CD4-positive, alpha-beta T cell treated with Interleukin-12 subunit alpha and Interleukin-12 subunit beta, for 1 hour (primary cell): ENCODE measurements at places on chromosomes 2 and 18.

DNA sequence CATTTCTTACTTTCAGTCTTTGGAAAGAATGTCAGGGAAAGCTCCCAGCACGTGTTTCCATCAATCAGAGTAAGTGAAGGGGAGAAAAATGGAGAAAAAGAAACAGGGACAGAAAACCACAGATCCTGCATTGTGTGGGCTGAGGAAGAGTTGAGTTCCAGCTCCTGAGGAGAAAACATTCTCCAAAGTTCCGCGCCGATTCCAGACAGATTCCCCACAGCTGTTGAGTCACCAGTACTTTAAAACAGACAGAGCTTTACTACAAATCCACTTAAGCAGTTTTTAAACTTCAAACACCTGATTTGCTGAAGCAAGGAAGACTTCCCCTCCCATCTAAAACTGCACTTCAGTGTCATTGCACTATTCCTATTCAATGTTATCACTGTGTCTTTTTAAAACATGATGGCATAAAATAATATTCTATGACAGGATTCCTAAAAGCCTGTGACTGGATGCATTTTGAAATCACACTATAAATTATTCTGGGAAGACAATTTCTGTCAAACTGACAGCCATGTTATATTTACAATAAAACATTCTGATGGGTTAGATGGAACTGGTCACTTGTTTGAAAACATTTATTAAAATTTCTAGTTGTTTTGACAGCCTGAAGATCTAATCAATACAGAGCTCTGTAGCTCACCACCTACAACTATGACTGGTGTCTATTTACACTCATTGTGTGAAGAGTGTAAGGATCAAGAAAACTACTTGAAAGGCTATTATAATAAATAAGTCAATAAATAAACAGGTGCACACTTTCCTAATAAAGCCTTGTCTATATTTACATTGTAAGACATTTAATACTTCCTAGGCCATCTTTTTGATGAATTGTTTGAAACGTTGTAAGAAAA is 40.9 kb downstream of the TCF4 start:
- DNase-seq: no peak

DNA sequence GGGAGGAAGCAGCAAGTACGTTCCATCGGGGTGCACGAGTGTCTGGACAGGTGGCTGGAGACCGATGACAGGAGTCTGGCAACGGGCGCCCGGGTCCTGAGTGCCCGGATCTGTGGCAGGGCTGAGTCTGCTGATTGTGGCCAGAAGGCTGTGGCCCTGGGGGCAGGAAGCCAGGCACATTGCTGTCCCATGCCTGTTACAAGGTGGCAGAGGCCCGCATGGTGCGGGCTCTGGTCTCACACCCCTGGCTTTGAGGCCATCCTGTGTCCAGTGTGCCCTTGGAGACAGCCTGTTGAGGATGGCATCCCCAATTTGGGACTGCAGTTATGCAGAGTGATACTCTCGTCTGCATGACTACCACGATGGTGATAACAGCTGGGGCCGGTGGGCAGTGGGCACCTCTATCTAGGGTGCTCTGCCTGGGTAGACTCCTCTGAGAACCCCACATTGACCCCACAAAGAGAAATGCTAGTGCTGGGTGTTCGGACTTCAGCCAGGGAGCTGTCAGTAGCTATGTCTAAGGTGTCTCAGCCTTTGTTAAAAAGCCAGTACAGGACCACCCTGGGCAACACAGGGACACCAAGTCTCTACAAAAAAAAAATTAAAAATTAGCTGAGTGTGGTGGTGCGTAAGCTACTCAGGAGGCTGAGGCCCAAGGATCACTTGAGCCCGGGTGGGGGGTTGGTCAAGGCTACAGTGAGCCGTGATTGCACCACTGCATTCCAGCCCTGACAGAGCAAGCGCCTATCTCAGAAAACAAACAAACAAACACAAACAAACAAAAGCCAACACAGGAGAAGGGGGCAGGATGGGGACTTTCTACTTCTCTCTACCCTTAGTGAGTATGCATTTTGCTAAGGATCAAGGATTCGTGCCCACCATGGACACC is 88.3 kb downstream of the RHOB start:
- DNase-seq: no peak

GRCh38 chr2:154960802-154961583 is 262.5 kb downstream of the KCNJ3 start:
- DNase-seq: no peak

DNA sequence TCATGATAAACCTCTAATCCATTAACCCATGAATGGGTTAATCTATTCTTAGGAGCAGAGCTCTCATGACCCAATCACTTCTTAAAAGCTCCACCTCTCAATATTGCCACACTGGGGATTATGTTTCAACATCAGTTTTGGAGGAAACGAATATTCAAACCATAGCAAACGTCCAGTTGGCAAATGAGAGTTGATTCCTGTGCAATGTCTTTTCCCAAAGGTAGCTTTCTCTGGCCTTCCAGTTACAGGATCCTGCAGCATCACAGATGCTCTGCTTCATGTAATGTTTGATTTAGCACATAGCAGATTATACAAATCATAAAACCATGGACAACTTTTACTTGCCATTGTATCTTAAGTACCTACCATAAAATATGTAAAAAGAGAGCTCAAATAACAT is 481.0 kb downstream of the TNS1 start:
- no peak for DNase-seq

GRCh38 chr18:11980494-11981191 is 664 bp upstream of the IMPA2 start:
- DNase-seq: peak; percentile 95

- DNase-seq: no peak
These were observed 36.5 kb downstream of the NAB1 start for GRCh38 chr2:190685333-190685732.
